Activated CD4-positive, alpha-beta memory T cell treated with anti-CD3 and anti-CD28 coated beads, Interleukin-2, amount 10 ng/mL, durations not matched to agents 7 days and 5 days (primary cell): ENCODE measurements at places on chromosomes 13 and 19. TPM values are rescaled to one million over a fixed set of nuclear protein-coding genes. Genes with fewer than 3 reads are reported as not detected.

GRCh38 chr13:50085063-50085462 is 69.8 kb downstream of the KCNRG start:
- DNase-seq: no peak
- peaks cover 22% of the 10 kb centered on the region for H3K4me1 ChIP-seq

DNA sequence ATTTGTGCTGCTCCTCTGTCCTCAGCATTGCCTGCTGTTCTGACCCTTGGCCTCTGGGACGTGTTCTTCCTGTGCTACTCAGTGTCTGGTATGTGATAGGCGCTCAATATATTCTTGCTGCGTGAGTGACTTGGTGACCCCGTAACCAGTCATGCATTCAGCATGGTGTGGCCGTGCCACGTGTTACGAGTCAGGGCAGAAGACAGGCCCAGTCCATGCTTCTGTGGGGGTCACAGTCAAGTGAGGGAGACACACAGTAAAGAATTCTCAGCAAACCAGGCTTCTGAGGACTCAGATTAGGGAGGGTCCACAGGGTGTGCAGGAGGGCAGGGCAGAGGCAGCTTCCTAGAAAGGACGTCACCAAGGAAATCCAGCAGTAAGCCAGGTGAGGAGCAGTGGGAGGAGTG is 7.9 kb downstream of the PPP1R37 start:
- no peak overlapping the region for H3K27ac ChIP-seq
- no peak for DNase-seq
- no peaks in the 10 kb centered on the region for H3K36me3 ChIP-seq
- no peaks in the 10 kb centered on the region for H3K27me3 ChIP-seq

The ZNF442 gene
- 0.75 TPM for total RNA-seq

DNA sequence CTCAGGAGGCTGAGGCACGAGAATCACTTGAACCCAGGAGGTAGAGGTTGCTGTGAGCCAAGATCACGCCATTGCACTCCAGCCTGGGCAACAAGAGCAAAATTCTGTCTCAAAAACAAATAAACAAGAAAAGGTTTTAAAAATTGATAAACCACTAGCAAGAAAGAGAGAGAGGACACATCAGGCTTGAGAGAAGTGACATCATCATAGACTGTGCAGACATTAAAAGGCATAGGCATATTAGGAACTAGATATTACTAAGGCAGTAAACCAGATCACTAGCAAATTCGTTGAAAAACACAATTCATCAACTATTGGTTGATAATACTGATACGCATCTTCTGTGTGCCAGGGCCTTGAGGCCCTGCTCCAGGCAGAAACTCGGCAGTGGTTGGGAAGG is 7.7 kb downstream of the A1BG start:
- H3K4me3 ChIP-seq: peak overlapping the region; percentile 92
- DNase-seq: no peak
- H3K27me3 ChIP-seq: peaks cover 6% of the 10 kb centered on the region

The LILRB4 gene
- total RNA-seq: not detected

- H3K27ac ChIP-seq: no peak overlapping the region
- H3K27me3 ChIP-seq: no peaks in the 10 kb centered on the region
- H3K4me1 ChIP-seq: no peaks in the 10 kb centered on the region
These were observed 1436.9 kb downstream of the UQCRFS1 start for GRCh38 chr19:27776020-27776419.

- H3K27me3 ChIP-seq: no peaks in the 10 kb centered on the region
- H3K27ac ChIP-seq: no peak overlapping the region
- no peak overlapping the region for H3K4me3 ChIP-seq
- no peaks in the 10 kb centered on the region for H3K36me3 ChIP-seq
- DNase-seq: no peak
- no peaks in the 10 kb centered on the region for H3K4me1 ChIP-seq
These were observed 1089.4 kb upstream of the MIR17HG start for GRCh38 chr13:90258129-90258528.

GRCh38 chr19:13931391-13932148 is 6.6 kb downstream of the PODNL1 start:
- peaks cover 5% of the 10 kb centered on the region for H3K27me3 ChIP-seq
- peaks cover 11% of the 10 kb centered on the region for H3K36me3 ChIP-seq
- no peak overlapping the region for H3K4me3 ChIP-seq
- H3K4me1 ChIP-seq: peaks cover 9% of the 10 kb centered on the region
- H3K27ac ChIP-seq: no peak overlapping the region
- DNase-seq: no peak

The MEF2B gene
- 5.4 TPM for total RNA-seq

GRCh38 chr19:49217382-49217781 is 59.8 kb downstream of the TRPM4 start:
- H3K4me1 ChIP-seq: no peaks in the 10 kb centered on the region
- no peak overlapping the region for H3K27ac ChIP-seq
- DNase-seq: no peak
- H3K27me3 ChIP-seq: peaks cover 2% of the 10 kb centered on the region
